Adrenal gland (tissue), 19 donors: ENCODE measurements at places on chromosomes 7 and 10. TPM values are rescaled to one million over a fixed set of nuclear protein-coding genes. Genes with fewer than 3 reads are reported as not detected.
A peak's percentile ranks its signal among the peaks of the same experiment; 100 is the strongest.

The DRGX gene
- polyA plus RNA-seq, result 9.6 TPM

DNA sequence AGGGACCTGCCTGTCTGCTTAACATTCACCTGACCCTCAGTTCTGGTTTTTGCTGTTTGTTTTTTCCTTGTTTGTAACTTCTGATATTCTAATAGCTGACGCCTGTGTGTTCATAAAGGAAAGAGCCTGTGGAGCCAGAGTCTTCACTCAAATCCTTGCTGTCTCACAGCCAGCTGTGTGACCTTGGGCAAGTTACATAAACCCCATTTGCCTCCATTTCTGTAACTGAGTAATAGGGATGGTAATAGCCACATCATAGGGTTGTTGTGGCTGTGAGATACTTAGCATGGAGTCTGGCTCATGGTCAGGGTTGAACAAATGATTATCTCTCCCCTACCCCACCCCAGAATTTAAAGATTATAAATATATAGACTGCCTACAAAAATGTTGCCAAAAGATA is 27.0 kb downstream of the WBP1L start:
- peak; percentile 78 for DNase-seq

GRCh38 chr10:78081292-78081691 is 47.6 kb downstream of the RPS24 start:
- DNase-seq, result no peak

- DNase-seq, result no peak
Observed at GRCh38 chr7:19772306-19772705, 1.1 kb downstream of the TMEM196 start.

GRCh38 chr10:114779803-114780576 is 41.6 kb upstream of the FHIP2A start:
- no peak for DNase-seq

The XPNPEP1 gene
- polyA plus RNA-seq, result 62.7 TPM

DNA sequence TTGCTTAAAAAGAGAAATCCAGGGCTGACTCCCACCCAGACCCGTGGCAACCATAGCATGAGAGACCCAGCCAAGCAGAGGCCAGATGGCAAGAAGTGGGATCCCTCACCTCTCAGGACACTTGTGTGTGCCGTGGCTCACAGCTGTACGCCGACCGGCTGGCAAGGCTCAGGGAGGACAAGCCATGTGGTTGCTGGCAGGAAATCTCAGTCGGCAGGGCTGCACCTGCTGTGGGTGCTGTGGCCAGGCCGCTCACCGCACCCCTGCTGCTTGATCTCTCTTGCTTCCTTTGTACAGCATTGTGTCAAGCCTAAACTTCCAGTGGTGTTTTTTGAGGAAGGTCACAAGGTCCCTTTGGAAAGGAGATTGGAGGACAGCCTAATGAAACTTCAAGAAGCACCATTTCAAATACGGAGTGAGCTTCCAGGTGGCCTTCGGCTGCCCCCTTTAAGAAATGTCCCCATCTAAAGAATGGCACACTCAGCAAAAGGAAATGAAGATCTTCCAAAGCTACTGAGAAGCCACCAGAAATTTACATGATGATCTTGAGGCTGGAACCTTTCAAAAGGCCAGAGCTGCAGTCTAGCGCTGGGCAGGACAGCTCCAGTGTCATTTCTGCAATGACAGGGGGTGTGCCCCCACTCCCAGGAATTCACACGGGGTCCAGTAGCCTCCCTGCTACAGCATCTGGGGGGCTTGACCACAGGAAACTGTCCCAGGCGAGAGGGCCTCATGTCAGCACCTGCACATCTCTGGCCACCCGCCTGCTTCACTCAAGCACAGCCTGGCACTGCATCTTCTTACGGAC is 409.0 kb upstream of the MGMT start:
- DNase-seq, result no peak

The STEAP1B gene
- 0.24 TPM for polyA plus RNA-seq

DNA sequence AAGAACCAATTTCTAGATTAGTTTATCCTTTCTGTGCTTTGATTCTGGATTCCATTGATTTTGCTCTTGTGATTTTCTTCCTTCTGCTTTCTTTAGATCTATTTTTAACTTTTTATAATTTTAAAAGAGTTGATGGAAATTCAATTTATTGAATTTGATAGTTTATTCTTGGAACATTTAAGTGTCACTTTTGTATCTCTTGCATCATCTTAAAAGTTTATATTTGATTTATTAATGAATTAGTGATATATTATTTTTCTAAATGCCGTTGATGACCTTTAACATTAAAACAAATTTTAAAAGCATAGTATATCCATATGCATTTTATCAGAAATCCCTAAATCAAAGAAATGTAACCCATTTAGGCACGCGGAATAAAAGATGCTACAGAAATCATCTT is 26.9 kb downstream of the DMTF1 start:
- no peak for DNase-seq

The CCDC146 gene
- 2.4 TPM for polyA plus RNA-seq

- DNase-seq, result no peak
Observed at GRCh38 chr7:45324683-45325237, 167.2 kb downstream of the RAMP3 start.

- no peak for DNase-seq
Observed at GRCh38 chr10:112809736-112810135, 140.3 kb upstream of the TCF7L2 start.

The PNLIPRP2 gene
- not detected for polyA plus RNA-seq

- DNase-seq, result no peak
Observed at GRCh38 chr7:42156291-42156865, 80.6 kb downstream of the GLI3 start.

- DNase-seq, result no peak
Observed at GRCh38 chr10:116270126-116270770, 2.8 kb downstream of the GFRA1 start.

DNA sequence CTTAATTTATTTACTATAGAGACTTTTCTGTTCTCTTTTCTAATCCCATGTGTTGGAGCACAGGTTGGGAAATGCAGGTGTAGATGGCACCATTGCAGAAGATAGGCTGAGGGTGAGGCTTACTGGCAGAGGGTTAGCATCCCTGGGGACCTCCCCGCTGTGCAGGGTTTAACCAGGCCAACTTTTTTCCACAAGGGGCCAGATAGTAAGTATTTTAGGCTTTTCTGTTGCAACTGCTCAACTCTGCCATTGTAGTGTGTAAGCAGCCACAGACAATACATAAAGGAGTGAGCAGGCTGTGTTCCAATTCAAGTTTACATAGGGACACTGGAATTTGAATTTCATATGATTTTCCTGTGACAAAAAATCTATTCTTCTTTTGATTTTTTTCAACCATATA is 34.6 kb upstream of the AOAH start:
- DNase-seq, result no peak

DNA sequence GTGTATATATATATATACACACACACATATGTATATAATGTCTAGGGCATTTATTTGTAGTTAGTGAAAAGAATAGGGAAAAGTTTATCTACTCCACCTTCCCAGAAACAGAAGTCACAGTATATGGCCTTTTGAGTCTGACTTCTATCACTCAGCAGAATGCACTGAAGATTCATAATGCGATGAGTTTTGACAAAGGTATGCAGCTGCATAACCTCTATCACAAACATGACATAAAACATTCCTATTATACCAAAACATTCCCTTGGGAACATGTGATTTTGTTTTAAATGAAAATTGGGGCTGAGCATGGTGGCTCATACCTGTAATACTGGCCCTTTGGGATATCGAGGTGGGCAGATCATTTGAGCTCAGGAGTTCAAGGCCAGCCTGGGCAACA is 137.3 kb upstream of the EEPD1 start:
- DNase-seq, result no peak

The SFRP4 gene
- polyA plus RNA-seq, result 12.1 TPM

DNA sequence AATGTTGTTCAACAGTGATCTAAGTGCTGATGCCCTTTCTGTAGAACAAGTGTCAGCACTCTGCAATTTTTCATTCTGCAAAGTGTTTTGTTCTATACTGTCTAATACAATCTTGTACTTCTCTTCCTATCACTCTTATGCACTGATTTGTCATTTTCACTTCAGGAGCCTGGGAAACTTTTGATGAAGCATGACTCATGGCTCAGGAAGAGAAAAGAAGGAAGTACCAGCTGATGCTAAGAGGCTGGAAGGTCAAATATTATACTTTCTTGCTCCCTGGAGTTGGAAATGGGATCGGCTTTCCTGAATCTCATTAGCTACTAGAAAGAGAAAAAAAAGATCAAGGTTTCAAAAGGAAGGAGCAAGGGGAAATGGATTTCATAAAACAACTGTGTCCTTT is 45.8 kb downstream of the DGKI start:
- no peak for DNase-seq

DNA sequence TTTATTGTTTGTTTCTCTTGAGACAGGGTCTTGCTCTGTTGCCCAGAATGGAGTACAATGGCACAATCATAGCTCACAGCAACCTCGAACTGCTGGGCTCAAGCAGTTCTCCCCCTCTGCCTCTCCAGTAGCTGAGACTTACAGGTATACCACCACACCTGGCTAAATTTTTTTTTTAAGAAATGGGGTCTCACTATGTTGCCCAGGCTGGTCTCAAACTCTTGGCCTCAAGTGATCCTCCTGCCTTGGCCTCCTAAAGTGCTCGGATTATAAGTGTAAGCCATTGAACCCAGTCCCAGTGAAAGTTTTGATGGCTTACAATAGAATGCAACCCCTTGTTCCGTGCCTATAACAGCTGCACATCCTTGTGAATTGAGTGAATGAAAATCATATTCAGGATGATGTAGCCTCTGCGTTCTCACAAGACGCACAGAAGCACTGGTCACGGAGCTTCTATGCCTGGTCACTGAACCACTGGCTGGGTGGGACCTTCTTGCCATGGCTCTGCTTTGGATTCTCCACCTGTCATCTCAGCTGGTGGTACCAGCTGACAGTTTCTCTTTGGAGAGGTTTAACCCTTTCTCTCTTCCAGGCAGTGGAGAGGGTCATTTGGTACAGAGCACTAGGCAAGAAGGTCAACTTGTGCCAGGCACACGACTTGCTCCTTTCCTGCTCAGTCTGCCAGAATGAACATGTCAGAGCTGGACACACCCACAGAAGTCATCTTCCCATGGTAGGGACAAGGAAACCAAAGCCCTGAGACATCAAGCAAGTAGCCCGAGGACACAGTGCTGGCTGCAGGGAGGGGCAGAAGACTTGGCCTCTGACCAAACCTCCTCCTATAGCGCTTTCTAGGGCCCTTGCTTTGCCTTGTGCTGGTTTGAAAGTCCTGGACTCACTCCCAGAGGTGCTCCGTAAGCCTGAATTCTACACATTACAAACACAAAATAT is 89.6 kb downstream of the ATXN7L1 start:
- DNase-seq, result no peak

The FAM241B gene
- polyA plus RNA-seq, result 4.0 TPM

The STAMBPL1 gene
- polyA plus RNA-seq, result 27.0 TPM

- no peak for DNase-seq
Observed at GRCh38 chr10:84933402-84933801, 605.0 kb downstream of the CCSER2 start.

The SLC35G1 gene
- 1.8 TPM for polyA plus RNA-seq

The CNPY1 gene
- not detected for polyA plus RNA-seq

DNA sequence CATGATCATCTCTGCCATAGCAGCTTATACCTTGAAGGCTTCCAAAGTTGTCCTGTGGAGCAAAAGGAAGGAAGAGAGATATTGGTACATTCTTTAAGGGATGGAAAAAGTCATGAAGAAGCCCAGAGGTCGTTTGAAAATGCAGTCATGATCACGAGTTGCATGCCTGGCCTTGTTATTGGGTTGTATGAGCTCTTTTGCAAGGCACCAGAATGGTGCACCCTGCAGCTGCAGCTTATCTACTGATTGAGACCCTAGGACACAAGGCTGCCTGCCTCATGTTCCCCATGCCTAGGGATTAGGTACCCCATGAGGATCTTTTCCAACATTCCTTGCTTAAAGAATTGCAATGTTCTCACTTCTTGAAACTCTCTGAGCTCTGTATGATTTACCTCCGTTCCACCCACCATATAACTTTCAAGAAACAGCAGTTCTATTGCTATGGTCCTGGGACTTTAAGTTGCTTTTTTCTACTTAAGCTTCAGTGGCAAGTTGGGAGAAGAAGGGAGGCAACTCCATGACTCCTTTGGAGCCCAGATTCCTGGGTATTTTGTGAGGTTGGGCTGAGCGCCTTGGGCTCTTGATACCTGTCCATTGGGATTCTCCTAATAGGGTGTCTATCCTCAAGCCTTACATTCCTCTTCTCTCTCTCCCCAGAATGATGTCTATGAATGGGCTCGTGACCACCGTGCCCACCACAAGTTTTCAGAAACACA is 6.9 kb downstream of the SCD start:
- no peak for DNase-seq

DNA sequence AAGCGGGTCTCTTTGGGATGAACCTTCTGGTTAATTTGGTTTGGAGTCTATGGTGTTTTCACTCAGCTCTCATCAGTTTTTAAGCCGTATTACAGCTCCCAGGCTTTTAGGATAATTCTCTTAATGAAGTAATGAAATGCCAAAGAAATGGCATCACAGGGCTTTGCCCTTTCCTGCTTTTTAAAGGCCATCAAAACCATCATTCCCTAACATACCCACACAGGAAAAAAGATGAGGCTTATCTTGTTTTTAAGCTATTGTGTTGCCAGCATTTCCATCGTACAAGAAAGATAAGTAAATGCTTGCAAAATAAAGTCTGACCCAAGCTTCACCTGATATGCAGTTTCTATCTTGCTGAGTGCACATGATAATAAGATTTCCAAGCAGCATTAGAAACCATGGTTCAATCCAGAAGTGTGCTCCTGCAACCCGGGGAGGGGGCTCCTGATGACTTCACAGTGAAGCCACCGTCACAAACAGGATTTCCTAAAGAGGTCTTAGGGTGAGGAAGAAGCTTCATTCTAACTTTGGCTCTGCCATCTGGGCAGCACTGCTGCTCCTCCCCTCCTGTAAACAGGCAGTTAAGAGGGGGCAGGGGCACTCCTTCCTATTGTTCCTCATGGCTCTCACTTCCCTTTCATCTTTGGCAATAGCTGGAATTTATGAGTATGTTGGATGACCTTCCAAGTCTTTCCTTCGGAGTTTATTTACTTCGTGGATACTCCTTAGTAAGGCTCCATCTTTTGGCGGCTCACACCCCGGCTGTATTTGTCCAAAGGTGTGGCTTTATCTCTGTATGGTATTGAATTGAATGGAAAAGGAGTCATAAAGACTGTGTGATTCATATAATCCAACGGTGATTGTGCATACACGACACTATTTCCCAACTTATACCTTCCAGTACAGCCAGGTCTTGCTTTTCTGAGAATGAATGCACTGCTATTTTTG is 55.2 kb upstream of the FAM133B start:
- DNase-seq, result peak; percentile 54
